Heart left ventricle (tissue), 16 donors: ENCODE measurements at places on chromosomes 13 and 19.

- H3K4me3 ChIP-seq, result no peak overlapping the region
- peaks cover 20% of the 10 kb centered on the region for H3K36me3 ChIP-seq
- DNase-seq, result no peak
- no peaks in the 10 kb centered on the region for H3K27me3 ChIP-seq
- no peaks in the 10 kb centered on the region for H3K4me1 ChIP-seq
- H3K27ac ChIP-seq, result no peak overlapping the region
Observed at GRCh38 chr19:32607479-32607878, 26.5 kb downstream of the PDCD5 start.

DNA sequence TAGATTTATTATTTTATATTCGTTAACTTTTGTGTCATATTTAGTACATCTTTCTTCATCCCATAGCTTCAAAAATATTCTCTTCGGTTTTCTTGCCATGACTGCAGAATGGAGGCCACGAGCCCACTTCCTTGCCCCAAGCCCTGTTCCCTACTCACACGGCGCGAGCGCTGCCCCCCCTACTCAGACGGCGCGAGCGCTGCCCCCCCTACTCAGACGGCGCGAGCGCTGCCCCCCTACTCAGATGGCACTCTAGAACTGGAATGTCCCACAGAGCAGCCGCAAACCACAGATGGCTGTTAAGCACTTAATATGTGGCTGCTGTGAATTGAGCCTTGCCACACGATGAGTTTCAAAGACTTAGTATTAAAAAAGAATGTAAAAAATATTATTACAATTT is 102.2 kb upstream of the PEG3 start:
- peak; percentile 33 for DNase-seq
- no peaks in the 10 kb centered on the region for H3K4me1 ChIP-seq
- H3K27ac ChIP-seq, result no peak overlapping the region
- H3K36me3 ChIP-seq, result no peaks in the 10 kb centered on the region
- no peaks in the 10 kb centered on the region for H3K27me3 ChIP-seq

DNA sequence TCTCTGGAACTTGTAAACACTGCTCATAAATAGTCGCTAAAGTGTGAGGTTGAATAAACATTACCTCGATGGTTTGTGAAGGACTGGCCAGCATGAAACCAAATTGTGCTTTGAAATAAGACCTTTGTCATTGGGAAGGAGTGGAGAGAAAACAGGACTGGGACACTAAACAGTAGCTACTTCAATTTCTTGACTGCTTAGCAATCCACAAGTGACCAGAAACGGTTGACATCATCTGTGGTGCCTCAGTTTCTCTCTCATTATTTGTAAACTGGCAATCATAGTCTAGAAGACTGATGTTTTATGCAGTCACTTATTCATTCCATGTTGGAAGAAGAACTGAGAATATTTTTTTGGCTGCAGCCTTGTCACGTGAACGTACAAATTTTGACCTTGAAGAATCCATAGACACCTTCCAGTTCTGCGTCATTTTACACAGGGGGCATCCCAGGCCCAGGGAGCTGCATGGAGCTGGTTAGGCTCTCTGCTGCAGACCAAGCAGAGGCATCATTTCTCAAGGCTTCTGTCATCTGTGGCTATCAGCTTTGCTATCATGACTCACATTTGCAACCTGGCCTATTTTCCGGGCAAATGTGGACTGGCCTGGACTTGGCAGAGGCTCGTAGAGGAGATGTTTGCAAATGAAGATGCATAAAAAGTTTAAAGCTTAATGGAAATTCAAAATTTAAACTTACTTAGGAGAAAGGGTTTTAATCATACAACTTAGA is 391.8 kb downstream of the FGF9 start:
- no peak for DNase-seq
- no peak overlapping the region for H3K4me3 ChIP-seq
- H3K36me3 ChIP-seq, result no peaks in the 10 kb centered on the region
- H3K27ac ChIP-seq, result no peak overlapping the region
- H3K27me3 ChIP-seq, result no peaks in the 10 kb centered on the region
- no peaks in the 10 kb centered on the region for H3K4me1 ChIP-seq

- DNase-seq, result no peak
- peaks cover 45% of the 10 kb centered on the region for H3K4me1 ChIP-seq
- H3K4me3 ChIP-seq, result no peak overlapping the region
Observed at GRCh38 chr19:6058518-6059201, 51.6 kb downstream of the RFX2 start.

GRCh38 chr13:67967031-67967430 is 736.9 kb upstream of the PCDH9 start:
- H3K27me3 ChIP-seq, result no peaks in the 10 kb centered on the region
- H3K36me3 ChIP-seq, result no peaks in the 10 kb centered on the region
- H3K27ac ChIP-seq, result no peak overlapping the region
- no peaks in the 10 kb centered on the region for H3K4me1 ChIP-seq
- no peak overlapping the region for H3K4me3 ChIP-seq

DNA sequence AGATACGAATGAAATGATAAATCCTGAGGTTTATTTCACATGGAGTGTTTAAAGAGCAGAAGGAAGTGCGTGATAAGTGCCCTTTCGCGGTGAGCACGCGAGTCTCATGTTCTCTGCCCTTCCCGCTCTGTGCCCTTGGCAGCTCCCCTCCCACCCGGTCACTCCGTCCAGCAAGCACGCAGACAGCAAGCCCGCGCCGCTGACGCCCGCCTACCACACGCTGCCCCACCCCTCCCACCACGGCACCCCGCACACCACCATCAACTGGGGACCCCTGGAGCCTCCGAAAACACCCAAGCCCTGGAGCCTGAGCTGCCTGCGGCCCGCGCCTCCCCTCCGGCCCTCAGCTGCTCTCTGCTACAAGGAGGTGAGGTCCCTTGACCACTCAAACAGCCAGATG is 37.4 kb upstream of the TEX29 start:
- no peaks in the 10 kb centered on the region for H3K27me3 ChIP-seq
- peaks cover 82% of the 10 kb centered on the region for H3K36me3 ChIP-seq
- peak; percentile 47 for DNase-seq

DNA sequence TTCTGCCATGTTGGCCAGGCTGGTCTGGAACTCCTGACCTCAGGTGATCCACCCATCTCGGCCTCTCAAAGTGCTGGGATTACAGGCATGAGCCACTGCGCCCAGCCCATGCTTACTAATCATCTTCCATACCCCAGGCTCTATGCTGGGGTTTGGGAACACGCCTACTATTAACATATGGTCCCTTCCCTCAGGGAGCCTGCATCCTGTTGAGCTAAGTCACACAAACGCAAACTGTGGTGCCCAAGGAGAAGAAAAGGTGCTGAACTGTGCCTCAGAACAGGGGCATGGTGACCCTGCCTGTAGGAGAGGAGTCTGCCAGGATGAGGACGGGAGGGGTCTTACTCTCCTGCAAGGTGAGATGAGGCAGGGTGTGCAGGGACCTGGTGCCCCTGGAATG is 5.6 kb downstream of the MICOS13 start:
- peaks cover 16% of the 10 kb centered on the region for H3K36me3 ChIP-seq
- H3K27me3 ChIP-seq, result no peaks in the 10 kb centered on the region
- H3K27ac ChIP-seq, result no peak overlapping the region

GRCh38 chr19:17326595-17326966 is 8.1 kb downstream of the ANO8 start:
- no peak overlapping the region for H3K4me3 ChIP-seq
- peaks cover 6% of the 10 kb centered on the region for H3K36me3 ChIP-seq
- DNase-seq, result no peak

DNA sequence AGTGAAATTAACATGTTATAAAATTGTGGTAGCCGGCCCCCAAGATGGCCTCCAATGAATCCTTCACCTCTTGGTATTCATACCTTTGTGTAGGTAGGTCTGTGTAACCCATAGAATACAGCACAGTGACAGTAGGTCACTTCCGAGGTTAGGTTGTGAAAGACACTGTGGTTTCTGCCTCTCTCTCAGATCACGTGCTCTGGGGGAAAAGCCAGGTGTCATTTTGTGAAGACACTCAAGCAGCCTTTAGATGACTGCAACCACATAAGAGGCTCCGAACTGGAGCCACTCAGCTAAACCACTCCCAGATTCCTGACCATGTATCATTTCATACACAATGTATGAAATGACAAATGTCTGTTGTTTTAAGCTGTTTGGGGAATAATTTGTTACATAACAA is 9.8 kb upstream of the USPL1 start:
- H3K4me1 ChIP-seq, result no peaks in the 10 kb centered on the region
- no peak for DNase-seq
- no peak overlapping the region for H3K27ac ChIP-seq
- no peak overlapping the region for H3K4me3 ChIP-seq
- H3K36me3 ChIP-seq, result no peaks in the 10 kb centered on the region

DNA sequence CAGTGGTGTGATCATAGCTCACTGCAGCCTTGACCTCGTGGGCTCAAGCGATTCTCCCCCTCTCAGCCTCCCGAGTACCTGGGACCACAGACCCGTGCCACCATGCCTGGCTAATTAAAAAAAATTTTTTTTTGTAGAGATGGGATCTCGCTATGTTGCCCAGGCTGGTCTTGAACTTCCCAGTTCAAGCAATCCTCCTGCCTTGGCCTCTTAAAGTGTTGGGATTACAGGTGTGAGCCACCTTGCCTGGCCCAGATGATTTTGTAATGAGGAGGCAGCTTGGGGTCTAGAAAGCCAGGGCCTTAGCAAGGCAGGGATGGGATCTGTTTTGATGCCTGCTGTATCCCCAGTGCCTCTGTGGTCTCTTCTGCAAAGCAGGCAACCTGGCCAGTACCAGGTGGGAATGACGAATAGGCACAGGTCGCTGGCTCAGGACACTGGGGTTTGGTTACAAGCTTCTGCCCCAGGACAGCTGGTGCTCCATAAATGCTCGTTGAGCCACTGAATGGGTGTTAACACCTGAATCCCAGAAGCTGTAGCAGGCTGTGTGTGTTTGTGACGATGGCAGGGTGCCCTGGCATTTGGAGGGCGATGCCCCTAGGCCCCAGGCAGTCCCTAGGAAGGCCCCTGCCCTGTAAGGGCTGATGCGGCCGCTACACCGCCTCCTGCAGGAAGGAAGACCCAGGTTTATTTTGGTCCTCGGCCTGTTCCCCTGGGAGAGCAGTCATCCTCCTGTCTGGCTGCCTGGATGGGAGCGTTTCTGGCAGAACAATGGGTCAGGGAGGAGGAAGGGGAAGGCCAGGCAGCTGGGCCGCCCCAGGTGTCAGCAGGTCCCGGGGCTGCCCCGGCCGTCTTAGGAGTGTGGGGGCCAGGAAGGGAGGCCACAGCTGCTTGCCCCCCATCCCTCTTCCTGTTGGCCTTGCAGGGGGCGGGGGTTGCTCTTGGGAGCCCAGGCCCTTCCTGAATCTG is 8.6 kb downstream of the TNFAIP8L1 start:
- H3K36me3 ChIP-seq, result peaks cover 10% of the 10 kb centered on the region
- no peaks in the 10 kb centered on the region for H3K27me3 ChIP-seq
- H3K4me3 ChIP-seq, result peak overlapping the region; percentile 12
- no peaks in the 10 kb centered on the region for H3K4me1 ChIP-seq

DNA sequence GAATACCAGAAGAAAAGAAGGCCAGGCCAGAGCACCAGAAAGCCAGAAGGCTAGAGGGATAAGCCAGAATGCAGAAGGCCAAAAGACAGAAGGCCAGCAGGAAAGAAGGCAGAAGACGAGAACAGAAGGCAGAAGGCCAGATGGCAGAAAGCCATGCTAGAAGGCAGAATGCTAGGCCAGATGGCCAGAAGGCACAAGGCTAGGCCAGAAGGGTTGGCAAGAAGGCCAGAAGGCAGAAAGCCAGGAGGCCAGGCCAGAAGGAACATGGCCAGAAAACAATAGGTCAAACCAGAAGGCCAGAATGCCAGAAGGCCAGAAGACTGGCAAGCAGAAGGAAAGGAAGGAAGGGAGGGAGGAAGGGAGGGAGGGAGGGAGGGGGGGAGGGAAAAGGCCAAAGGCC is 188.8 kb downstream of the TUBA3C start:
- H3K27ac ChIP-seq, result no peak overlapping the region
- H3K36me3 ChIP-seq, result no peaks in the 10 kb centered on the region
- no peak for DNase-seq
- no peaks in the 10 kb centered on the region for H3K4me1 ChIP-seq

DNA sequence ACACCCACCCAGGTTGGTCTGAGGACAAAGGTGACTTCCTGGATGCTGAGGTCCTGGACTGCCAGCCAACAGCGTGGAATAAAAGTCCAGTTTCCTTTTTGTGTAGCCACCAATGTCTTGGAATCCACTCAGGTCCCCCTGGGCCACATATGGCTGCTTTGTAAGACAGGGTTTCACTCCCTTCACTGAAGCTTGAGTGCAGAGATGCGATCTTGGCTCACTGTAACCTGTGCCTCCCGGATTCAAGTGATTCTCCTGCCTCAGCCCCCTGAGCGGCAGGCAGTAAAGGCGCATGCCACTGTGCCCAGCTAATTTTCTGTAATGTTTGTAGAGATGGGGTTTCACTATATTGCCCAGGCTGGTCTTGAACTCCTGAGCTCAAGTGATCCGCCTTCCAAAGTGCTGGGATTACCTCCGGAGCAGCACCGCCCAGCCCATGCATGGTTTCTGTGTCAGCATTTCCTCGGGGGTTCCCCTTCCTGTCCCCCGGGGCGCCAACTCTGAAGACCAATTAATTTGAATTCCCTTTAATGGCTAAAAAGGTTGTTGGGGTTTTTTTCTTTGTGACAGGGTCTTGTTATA is 17.5 kb downstream of the KANK2 start:
- peak overlapping the region; percentile 41 for H3K27ac ChIP-seq
- DNase-seq, result no peak
- peaks cover 49% of the 10 kb centered on the region for H3K36me3 ChIP-seq
- no peak overlapping the region for H3K4me3 ChIP-seq
- peaks cover 37% of the 10 kb centered on the region for H3K4me1 ChIP-seq
